Femur (tissue), 1 donor: ENCODE measurements at places on chromosomes 5 and 9.
A peak's percentile ranks its signal among the peaks of the same experiment; 100 is the strongest.

GRCh38 chr9:21507483-21507790 lies 25.3 kb upstream of the IFNE start:
- no peak for DNase-seq

- no peak for DNase-seq
Measured at GRCh38 chr5:80925931-80926330, 34.2 kb upstream of the RASGRF2 start.

- no peak for DNase-seq
Measured at GRCh38 chr9:122988920-122989621, 44.4 kb upstream of the GPR21 start.

GRCh38 chr5:91007251-91007650 lies 375.9 kb downstream of the ARRDC3 start:
- no peak for DNase-seq

DNA sequence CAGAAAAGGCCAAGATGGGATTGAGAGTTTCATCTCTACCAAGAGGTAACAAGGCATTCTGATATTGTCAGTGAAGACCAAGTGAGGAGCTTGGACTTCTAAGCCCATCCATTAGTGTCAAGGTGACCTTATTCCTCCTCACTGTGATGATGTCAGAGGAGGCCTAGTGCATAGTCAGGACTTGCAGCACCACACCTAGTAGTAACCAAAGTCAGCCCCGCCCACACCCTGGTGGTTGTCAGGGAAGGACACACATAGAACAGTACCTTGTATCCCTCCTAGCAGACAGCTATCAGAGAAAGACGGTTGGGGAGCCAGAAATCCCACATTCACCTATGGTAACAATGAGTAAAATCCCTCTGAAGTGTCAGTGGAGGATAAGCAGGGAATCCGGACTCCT lies 111.7 kb downstream of the AP3B1 start:
- DNase-seq, result no peak

DNA sequence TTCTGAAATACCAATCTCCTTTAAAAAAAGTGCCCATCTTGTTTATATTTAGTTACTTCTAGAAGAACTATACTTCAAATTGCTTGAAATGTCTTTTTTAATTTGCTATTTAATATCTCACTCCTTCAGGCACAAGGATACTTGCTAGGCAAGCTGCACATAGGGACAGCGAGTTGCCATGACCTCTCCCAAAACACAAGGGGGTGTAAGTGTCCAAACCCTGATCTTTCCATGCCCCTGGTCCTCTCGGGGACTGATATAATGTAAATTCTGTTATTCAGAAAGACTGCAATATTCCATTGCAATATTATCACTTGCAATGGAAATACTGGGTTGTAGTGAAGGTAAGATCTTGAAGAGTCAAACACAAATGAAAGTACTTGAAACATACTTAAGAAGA lies 480.4 kb downstream of the CETN3 start:
- DNase-seq, result no peak

- no peak for DNase-seq
Measured at GRCh38 chr5:146461319-146461718, 14.2 kb downstream of the TCERG1 start.

- DNase-seq, result no peak
Measured at GRCh38 chr5:41883936-41884335, 13.7 kb upstream of the OXCT1 start.

DNA sequence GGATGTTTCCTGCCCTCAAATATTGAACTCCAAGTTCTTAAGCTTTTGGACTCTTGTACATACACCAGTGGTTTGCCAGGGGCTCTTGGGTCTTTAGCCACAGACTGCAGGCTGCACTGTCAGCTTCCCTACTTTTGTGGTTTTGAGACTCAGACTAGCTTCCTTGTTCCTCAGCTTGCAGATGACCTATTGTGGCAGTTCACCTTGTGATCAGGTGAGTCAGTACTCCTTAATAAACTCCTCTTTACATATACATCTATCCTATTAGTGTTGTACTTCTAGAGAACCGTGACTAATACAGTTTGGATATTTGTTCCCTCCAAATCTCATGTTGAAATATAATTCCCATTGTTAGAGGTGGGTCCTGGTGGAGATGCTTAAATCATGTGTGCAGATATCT lies 681.9 kb upstream of the ARRDC3 start:
- no peak for DNase-seq

GRCh38 chr5:1793301-1793740 lies 6.3 kb downstream of the MRPL36 start:
- DNase-seq, result peak; percentile 56

DNA sequence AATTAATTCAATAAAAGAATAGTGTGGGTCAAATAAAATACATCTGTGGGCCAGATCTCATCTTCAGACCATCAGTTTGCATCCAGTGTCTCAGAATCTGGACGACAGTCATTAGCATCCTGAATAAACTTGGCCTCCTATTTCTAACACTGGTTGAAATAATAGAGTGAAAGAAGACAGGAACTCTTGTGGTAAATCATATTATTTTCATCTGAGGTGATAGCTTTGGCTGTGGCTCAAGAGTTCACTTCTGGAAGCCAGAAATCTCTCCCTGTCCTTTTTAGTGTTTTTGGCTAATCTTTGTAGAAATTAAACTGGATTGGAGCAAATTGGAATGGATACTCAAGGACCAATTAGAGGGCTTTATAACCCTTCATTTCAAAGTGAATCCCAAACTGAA lies 63.4 kb upstream of the HMHB1 start:
- no peak for DNase-seq

DNA sequence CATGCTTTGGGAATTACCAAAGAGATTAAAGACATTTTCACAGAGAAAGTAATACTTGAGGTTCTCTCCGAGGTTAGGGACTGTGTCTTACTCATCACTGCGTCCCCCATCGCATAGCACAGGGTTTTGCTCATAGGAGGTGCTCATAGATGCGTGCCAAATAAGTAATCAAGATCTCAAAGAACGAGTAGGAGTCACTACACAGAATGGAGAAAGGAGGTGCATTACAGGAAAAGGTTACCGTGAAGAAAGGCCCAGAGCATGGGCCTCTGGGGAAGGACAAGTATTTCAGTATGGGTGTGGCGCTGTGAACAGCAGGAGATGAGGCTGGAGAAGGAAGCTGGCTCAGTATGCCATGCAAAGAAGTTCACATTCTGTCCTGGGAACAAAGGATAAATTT lies 182.4 kb downstream of the ACTL7B start:
- DNase-seq, result no peak

DNA sequence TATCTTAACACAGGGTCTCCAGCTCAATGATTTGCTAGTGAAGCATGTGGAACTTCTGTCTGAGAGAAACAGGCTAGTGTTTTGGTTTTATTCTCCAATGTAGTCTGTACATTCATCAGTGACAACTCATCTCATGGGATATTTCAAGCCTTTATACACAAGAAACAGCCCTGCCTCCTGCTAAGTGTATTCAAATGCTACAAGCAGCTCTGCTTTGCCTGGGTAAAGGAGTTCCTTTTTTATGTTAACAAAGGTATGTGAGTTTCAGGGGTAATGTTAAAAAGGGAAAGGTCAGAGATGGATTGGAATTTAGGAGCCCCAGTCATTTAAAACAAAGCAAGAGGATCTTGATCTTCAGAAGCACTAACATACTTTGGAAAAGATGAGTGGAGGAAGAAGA lies 498.7 kb downstream of the ISL1 start:
- no peak for DNase-seq

DNA sequence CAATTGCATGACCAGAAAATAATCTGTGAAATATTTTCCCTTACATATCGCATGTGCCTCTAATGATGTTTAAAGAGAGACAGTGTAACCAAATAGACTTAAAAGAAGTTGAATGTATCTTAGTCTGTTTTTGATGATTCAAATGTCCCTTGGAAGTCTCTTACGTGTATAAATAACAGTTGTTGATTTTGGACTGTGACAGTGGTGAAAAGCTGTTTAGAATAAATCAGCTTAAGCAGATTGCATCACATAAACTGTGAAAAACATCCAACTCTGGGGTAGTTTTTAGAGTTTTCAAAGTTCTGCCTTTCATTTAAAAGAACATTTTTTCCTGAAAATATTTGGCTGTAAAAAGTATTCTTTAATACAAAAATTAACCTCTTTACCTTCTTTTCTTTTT lies 301.1 kb downstream of the PRR16 start:
- no peak for DNase-seq

GRCh38 chr5:18566671-18567070 lies 932.4 kb downstream of the TAF11L14 start:
- no peak for DNase-seq

- DNase-seq, result no peak
Measured at GRCh38 chr5:175688352-175689146, 30.7 kb downstream of the HRH2 start.

DNA sequence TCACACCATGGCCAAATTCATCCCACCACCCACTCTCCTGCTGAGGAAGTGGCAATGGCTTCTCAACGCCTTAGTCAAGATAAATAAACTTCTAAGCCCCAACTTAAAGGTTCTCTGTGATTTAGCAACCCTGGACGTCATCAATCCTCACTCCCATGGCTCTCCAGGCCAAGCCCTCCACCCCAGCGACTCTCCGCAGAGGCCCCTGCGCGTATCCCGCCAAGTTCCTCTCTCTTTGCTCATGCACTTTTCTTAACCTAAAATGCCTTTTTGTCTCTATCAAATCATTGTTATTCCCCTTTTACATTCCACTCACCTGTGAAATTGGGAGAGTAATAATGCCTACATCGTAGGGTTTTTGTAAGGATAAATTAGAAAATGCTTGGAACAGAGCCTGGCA lies 88.6 kb downstream of the NRG2 start:
- DNase-seq, result no peak
